Smooth muscle cell of the brain vasculature (primary cell): ENCODE measurements at places on chromosomes 2 and 18.
A peak's percentile ranks its signal among the peaks of the same experiment; 100 is the strongest.

DNA sequence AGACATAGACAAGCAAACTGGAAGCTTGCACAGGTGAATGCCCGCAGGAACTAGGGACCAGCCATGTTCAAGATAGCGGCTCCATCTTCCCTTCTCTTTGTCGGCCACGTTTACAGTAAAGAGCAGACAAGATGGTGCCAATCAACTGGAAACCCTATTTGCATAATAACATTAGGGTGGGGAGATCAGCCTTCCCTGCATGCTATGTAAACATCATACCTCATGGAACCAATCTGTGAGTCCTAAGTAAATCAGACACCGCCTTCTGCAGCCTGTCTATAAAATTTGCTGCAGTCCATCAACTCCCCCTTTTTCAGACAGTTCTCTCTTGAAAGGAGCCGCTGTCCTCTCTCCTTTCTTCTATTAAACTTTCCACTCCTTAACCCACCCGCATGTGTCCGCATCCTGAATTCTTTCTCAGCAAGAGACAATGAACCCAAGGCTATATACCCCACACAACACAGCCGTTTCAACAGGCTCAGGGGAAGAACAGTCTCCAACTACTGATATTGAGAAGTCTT is 384.4 kb downstream of the EIPR1 start:
- DNase-seq = no peak

- peak; percentile 23 for DNase-seq
Measured at GRCh38 chr2:74690571-74690970, 36.5 kb downstream of the SEMA4F start.

DNA sequence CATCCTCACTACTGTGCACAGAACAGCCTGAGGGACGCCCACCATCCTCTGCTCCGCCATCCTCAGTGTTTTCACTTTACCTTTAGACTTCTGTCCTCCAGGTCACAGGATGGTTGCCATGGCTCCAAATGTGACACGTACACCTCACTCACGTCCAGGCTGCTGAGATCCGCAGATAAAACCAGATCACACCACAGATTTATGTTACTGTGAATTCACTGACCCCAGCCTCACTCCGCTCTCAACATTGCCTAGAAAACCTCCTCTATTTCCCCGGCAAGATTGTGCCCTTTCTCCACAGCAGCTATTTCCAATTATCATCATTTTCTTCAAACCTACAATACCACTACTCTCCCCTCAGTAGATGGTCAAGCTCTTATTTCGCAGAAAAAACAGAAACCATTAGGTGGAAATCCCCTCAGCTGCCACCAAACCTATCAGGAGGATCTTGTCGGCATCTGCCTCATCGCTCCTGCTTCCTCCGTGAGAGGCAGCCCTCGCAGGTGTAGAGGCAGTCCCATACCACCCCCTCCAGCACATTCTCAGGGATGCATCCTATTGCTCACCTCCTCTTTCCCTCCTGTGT is 49.8 kb upstream of the SLC1A4 start:
- DNase-seq = no peak

GRCh38 chr18:10417191-10417590 is 37.2 kb upstream of the APCDD1 start:
- DNase-seq = no peak

DNA sequence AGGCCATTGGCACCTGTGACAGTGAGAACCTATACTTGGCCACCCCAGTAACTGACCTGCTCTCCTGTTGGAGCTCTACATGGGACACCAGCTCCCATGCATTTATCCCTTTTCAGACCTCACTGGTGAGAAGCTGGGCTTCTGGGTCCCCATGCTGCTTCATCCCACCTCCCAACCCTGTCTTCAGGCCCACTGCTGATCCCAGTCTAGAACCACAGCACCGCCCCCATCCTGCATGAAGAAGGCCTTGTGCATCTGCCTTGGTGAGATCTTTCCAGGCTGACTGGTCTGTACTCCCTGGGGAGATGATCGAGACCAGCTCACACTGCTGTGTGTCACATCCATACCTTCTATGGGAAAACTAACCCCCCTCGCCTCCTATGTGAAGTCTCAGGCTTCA is 22.7 kb downstream of the TTC32 start:
- no peak for DNase-seq

DNA sequence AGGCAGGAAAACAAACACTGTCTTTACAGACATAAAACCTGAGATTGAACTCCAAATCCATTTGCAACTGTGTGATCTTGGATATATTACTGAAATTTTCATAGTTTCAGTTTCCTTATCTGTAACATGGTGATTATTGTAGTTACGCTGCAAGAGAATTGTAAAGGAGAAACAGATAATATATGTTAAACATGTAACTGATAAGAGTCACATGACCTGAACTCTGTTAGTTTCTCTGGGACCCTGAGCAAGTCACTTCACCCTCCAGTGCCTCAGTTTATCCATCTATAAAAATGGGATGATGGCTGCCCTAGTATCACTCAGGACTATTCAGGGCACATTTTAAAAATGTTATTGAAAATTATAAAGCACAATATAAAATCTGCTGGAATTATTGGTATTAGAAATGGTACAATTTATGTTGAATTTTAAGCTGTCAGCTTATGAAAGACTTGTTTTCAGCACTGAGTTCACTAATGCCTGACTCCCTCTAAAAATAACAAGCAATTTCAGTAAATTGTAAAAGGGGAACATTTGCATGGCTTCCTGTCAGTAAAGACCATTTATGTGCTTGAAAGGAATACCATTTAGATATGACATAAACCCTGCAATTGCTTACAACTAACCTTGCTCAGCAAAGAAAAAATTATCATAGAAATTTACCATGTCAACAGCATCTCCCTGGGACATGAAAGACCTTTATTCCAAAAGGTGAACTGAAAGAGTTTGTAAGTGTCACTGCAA is 393.5 kb downstream of the RAD51AP2 start:
- no peak for DNase-seq

GRCh38 chr18:23920054-23920453 is 94.5 kb upstream of the TTC39C start:
- DNase-seq = no peak

DNA sequence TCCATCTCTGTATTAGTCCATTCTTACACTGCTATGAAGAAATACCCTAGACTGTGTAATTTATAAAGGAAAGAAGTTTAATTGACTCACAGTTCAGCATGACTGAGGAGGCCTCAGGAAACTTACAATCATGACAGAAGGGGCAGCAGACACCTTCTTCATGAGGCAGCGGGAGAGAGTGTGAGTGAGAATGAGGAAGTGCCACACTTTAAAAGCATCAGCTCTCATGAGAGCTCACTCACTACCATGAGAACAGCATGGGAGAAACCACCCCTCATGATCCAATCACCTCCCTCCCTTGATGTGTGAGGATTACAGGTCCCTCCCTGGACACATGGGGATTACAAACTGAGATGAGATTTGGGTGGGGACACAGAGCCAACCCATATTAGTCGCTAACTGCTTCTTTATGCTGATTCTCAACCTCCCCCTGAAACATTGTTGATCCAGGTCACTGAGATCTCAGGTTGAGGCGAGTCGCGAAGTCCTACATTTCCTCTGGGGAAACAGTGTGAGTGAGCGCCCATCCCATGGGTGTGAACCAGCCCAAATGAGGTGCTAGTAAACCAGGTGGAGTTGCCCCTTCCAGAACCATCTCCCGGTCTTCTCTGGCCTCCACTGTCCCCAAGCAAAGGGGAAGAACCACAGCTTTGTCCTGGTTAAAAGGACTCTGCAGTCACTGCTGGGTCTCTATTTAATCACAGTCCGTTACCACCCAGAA is 123.8 kb downstream of the CAPN13 start:
- DNase-seq = no peak

DNA sequence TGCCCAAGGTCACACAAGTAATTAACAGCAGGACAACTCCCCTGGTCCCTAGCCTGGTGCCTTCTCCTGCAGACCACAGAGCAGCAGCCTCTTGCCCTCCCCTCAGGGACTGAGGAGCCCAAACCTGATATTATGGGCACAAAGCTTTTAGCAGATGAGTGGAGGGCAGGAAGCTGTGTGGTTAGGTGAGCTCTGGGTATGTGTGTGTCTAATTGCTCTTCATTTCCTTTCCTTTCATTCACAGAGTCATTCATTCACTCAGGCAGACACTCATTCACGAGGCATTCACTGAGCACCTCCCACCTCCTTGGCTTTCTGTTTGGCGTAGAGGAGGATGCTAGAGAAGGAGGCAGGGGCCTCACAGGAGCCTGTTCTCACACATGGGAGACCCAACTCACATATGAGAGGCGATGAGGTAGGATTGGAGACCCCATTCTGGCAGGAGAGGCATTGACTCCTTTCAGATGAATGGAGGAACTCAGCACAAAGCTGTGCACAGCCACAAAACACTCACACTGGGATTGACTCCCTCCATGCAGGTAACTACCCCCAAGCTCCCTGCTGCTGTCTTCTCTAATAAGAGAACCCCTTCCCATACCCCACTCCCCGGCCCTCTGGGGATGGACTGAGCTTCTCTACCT is 306.8 kb upstream of the SKOR2 start:
- DNase-seq = no peak

DNA sequence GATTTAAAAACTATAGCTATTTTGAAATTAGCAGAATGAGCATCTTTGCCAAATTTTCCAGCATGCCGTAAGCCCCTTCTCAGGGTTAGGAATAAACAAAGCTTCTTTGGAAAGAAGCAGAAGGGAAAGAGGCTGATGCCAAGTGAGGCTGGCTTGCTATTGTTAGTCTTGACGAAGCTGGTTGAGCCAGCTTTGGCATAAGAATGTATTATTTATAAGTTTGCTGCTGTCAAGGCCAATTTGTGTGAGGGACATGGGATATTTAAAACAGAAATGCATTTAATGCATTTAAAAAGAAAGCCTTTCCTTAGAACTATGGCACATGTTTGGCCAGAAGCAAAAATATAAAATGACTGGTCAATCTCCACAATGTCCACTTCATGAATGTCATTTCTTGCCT is 52.5 kb upstream of the TTN start:
- DNase-seq = no peak

DNA sequence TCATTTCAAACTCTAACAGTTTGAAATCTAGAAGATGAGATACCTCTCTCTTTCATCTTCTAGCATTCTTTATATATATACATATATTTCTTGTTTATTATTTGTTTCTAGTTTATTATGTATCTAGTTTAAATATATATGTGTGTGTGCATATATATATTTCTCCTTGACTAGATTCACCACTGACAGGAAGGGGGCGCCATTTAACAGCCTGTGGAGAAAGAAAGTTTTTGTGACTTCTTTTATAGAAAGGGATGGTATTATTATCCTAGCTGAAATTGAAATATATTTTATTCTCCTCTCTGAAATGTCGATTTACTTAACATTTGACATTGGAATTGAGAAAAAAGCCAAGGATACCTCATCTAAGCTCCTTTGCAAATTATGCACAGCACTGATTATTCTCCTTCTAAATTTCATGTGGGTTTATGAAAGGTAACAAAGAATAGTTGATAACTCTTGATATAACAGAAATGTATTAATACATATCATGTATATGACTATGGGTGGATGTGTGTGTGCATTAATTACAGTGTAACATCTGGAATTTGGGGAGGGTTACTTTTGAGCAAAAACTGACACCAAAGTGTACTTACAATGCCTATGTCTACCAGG is 160.7 kb upstream of the NT5C1B start:
- no peak for DNase-seq

DNA sequence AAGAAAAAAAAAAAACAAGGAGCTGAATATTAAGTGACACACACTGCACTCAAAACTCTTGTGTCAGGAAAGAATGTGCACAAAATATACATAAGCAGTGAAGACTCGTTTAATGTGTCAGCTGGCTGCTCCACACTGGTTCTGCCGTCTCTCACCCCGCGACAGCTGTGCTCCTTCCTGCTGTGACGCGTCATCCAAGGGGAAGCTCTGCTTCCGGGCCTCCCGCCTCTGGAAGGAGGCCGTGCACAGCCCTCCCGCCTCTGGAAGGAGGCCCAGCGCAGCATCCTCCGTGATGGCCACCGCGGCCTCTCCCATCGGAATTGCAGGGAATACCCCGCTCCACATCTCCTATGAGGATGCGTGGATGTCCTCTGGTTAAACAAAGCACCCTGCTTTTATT is 151.0 kb downstream of the HDAC4 start:
- peak; percentile 56 for DNase-seq

- no peak for DNase-seq
Measured at GRCh38 chr18:44458777-44459176, 221.9 kb upstream of the SETBP1 start.

DNA sequence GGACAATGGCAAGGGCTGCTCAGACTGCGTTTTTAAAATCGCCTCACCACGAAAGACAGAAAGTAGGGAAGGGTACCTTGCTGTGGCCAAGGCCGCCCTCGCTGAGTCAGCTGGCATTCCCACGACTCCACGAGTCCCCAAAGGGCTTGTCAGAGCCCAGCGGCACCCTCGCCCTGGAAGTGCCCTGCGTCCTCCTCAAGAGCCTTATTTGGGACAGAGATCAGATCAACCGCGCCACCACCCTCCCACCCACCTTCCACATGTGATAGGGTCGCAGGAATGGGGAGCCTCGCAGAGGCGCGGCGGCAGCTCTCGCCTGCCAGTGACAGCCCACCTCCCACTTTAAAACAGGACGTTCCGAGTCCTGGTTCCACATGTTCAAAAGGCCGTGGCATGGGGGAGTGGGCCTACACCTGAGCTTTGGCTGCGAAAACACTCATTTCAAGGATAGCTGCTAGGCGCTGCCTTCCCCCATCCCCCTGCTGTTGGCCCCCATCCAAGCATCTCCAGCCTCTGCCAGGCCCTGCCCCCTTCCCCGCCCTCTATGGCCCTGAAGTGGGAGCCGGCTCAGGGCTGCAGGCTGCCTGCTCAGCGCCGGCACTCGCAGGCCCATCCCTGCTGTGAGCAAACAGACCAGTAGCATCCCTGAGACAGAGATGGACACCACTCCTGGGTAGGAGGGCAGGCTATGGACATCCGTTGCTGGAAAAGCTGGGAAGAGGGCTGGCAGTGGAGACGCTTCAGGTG is 38.1 kb upstream of the ARHGEF4 start:
- no peak for DNase-seq

DNA sequence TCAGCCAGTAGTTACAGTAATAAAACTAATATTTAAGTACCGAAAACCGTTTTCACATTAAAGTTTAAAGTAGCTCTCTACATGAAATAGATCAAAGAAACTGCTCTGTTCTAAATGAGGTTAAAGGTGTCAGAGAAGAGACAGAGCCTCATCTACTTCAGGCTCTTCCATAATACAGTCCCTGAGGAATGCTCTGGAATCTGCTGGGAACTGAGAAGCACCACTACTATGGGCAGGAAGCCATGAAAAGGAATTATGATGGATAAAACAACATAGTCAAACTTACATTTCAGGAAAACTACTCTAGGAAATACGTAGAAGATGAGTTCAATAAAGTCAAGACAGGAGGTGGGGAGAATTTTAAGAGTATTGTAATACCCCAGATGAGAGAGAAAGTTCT is 60.0 kb downstream of the ROCK1 start:
- no peak for DNase-seq
